Left renal cortex interstitium (tissue), 4 donors: ENCODE measurements at places on chromosomes 3 and 15.

- no peak for DNase-seq
These were observed 28.3 kb upstream of the ADCY5 start for GRCh38 chr3:123476967-123477750.

- DNase-seq, result no peak
These were observed 295.8 kb upstream of the LRRN1 start for GRCh38 chr3:3503411-3503810.

- DNase-seq, result no peak
These were observed 84.3 kb downstream of the MB21D2 start for GRCh38 chr3:192833177-192833890.

DNA sequence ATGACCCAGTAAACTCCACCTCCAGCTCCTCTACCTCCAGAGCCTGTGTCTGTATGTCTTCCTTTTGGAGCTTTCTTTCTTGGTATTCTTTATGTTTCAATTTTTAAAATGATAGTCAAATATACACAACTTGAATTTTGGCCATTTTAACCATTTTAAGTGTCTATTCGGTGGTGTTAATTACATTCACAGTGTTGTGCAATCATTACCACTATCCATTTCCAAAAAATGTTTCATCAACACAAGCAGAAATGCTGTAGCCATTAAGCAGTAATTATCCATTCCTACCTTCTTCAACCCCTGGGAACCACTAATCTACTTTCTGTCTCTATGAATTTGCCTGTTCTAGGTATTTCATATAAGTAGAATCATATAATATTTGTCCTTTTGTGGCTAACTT, 194.5 kb upstream of the TSC22D2 start:
- no peak for DNase-seq
